ENCODE measurements at places on chromosomes 5 and 9.

DNA sequence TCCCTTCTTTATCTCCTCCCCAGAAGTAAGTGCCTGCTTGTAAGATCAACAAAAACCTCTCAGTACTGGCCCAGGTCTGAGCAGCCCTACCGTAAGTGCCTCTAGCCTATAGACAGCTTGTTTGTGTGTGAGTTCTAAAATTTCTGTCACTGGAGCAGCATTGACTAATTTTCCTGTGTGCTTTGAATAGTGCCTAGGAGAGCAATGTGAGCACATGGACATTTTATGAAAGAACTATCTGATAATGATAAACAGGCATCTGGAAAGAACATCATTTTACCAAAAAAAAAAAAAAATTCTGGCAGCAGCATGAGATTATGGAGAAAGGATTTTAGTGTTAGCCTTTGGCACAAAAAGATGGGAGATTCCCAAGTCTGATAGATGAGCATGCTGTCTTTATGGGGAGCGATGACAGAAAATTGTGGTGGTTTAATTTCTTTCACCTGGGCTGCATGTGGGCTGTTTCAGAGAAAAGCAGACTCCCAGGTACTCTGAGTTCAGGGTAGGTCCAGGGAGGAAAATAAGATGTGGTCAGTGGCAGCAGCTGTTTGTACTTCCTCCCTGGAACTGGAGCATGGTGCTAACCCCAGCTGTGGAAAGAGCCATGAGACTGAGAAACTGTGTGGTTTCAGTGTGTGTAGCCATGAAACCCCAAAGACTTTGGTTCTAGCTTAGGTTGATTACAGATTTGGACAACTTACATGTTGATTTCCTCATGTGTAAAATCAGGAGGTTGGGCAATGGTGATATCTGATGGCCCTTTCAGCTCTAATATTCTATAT, 419.9 kb downstream of the NTRK2 start:
- no peak for DNase-seq

GRCh38 chr5:161544350-161544765, 2.2 kb downstream of the GABRB2 start:
- DNase-seq: no peak

DNA sequence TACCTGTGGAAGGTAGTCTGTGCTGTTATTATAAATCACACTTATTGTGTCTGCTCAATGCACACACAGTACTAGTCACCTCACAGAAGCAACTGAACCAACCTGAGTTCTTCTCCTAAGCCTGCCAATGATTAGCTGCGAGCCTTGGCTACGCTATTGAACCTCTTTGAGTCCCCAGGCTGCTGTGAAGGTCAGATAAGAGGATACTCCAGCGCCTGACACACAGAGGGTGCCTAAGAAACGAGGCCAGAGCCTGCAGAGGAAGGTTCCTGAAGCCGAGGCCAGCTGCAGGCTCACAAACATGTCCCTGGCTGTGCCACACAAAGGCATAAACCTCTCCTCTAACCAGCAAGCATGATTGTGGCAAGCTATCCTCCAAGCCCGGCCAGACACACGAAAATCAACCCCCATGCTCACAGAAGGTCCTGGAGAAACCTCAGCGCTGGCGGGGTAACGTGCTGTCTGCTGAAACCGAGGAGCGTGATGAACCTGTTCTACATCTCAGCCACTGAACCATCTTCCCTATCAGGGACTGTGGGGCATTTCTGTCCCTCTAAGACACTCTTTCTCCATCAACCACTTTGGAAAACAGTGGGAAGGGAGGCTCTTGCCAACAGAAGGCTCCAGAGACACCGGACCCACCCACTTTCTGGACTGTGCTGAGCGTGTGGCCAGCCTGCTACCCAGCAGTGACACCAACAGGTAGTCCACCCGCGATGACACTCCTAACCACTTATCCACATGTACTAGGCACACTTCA, 53.2 kb upstream of the SLC25A51 start:
- no peak for DNase-seq

DNA sequence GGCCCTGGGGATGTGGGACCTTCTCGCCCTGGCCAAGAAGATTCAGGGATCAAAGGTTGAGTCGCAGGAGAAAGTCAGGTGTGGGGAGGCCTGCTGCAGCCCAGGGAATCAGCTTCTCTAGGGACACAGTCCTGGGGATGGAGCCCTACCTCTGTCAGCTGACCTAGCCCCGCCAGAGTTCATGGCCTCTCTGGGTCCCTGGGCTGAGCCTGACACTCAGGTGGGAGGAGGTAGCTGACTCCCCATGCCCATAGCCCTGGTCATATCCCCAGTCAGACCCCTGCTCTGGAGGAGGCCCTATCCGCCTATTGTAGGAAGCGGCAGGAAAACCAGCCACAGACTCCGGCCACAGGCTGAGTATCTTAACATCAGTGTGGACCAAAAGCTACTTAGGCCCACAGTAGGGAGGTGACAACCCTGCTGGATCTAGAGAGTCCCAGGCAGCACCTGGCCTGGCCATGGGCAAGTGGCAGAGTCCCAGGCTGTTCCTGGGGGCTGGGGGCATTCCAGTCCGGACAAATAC, 15.0 kb upstream of the MRNIP start:
- no peak for DNase-seq

DNA sequence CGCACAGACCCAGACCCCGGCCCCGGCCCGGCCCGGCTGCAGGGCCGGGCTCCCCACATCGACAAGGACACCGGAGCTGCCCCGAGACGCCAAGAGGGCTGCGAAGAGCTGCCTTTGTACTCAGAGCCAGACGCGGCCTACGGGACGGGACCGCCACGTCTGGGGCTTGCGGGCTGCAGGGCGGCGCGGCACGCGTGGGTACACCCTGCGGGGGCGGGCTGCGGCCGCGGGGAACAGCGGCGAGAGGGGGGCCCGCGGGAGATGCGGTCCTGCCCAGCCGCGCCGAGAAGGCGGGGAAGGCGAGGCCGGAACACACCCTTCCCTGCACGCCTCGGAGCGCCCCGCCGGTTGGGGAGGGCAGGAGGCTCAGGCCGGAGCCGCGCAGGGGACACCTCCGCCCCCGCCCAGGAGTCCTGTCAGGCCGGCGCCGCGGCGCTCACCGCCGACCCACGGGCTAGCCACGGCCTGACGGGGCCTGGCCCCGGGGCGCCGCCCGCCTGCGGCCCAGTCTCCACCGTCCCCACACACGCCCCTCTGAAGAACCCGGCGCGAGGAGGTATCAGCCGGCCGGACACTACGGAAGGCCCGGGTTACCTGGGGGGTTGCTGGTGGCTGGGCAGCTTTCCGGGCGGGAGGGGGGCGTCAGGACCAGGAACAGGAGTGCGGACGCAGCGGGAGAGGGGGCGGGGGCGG, 478 bp downstream of the RAB14 start:
- DNase-seq: peak; percentile 14
